ENCODE measurements at places on chromosomes 3 and 15.

DNA sequence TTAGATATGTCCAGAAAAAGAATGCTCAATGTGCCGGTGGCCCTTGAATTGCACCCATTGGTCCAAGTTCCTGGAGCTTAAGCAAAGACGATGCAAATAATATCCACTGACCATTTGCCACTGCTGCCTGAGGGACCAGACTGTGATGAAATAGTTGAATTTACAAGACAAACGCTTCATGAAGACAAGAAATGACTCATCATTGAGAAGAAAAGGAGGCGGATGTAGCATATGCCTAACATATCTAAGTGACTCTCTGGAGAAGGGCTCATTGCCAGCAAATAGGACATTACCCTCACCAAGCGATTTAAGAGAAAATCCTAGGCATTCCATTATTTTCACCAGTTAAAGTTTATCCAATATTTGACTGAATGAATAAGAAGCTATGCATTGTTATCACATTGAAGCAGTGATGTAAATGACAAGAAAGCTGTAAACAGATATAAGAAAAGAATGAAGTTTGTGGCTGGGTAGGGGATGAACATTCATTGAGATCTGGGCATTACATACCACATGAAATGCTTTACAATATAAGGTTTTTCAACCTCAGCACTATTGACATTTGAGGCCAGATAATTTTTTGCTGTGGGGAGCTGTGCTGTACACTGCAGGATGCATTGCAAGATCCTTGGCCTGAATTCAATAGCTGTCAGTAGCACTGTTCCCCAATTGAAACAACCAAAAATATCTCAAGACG, 48.9 kb upstream of the CPNE4 start:
- DNase-seq: no peak

DNA sequence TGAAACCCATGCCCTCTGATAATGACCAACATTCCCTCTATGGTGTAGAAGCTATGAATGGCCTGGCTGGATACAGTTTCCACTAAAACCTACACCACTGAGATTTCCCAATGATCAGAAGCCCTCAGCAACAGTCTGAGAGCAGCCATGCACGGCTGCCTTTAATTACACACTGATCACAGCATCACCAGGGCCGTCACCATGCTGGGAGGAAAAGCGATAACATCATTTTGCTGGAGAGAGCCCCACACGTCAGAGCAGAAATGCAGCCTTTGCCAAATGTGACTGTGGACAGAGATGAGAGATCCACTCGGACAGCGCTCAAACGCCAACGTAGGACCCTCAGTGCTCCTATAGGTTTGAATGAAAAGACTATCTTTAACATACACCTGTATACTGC, 135.0 kb downstream of the XXYLT1 start:
- no peak for DNase-seq

DNA sequence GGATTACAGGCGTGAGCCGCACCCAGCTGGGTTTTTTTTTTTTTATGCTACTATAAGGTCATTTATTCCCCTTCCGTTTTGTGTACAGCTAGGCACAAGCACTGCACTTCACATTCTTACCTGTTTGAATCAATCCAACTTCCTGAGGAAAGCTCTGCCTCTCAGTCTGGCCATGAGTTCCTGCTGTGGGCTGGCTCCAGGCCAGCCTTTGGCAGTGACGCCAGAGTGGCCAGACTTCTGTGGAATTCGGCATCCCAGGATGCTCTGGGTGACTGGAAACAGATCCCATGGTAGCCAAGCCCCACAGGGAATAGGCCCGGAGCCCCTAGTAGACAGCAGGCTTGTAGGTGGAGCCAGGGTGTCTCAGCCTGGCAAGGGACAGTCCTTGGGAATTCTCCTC, 21.5 kb upstream of the TIMP4 start:
- no peak for DNase-seq

DNA sequence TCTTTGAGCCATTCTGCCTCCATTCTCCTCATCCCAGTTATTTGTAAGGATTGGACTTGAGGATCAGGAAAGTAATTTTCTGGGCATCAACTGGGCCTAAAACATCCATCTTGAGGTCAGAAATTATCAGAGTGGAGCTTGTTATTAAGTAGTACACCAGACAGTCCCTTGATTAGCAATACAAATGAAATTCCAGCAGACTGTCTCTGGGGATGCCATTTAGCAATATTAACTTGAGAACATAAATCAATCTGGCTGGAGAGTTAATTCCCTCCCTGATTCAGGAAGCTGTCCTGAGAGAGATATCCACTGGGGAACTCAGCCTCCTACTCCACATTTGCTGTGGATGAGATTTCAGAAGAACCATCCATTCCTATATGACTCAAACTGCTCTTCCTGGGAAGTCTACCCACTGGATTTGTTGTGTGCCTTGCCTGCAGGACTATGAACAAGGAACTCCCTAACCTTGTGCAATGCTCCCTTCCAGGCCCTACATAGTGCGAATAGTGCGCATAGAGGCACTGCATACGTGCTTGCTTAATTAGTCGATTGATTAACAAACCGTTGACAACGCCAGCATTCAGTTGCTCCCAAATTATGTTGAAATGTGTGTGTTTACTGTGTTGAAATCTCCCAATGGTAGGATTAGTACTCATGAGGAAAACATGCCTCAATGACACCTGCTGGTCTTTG, 36.1 kb upstream of the MTMR14 start:
- DNase-seq: no peak

DNA sequence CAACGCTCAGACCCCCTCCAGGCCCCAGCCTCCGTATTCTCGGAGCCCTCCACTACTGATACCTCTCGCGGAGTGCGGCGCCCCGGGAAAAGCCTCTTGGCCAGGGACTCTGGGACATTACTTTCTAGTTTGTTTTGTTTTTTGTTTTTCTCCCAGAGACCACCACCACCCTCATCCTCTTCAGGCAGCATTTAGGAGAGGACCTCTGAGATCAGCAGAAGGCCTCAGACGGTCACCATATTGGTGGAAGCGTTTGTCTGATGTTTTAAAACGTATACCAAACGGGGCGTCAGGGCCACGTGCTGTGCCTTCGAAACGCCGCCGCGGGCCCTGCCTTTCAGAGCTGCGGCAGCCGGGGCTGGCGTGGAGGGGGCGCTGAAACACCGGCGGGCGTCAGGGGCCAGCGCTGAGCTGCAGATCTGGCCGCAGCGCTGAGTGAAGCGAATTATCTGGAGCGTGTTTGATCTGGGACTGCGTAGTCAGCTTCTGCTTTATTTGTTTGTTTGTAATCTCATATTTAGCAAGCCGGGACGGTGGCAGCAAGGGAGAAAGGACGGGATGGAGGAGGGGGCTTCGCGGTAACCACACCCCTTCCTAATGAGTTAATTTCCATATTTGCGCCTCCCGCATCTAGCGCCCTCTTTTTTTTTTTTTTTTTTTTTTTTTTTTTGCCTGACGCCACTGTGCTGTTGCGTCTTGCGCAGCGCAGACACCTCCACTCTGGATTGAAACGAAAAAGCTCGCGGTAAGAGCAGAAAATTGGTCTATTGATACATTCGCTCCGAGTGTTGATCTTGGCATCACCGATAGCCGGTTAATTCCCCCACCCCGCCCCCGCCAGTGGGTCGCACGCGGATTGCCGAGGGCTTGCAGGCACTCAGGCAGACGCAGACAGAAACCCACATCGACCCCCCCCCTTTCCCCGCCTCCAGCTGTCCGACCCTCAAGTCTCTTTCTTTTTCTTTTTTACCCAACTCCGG, 14.9 kb downstream of the SOX2 start:
- DNase-seq: no peak

GRCh38 chr3:15636028-15636709, 34.6 kb downstream of the BTD start:
- DNase-seq: no peak

DNA sequence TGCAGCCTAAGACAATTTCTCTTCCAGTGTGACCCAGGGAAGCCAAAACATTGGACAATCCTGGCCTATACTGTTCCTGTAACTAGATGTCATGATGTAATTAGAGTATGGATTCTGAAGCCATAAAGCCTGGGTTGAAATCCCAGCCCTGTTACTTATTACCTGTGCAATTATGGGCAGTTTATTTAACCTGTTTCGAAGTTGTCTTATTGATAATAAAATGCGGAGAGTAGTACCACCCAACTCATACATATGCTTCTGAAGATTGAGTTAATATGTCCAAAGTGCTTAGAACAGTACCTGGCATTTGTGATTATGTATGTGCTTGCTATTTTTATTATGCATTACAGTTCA, 30.1 kb downstream of the PPP4R2 start:
- no peak for DNase-seq

DNA sequence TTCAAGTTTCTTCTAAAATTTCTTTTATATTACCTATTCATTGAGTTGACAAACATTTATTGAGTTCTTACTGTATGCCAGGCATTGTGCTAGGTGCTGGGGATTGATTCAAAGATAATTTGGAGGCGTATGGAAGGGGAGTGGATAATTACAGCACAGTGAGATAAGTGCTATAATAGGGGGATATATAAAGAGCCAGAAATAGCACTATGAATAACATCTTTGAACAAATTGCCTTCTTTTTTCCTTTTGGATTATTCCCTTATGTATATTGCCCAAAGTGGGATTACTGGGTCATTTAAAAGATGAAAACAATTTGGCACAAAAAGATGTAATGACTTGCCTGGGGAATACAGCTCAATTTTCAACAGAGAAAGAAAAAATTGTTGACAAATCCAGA, 64.6 kb downstream of the LPP start:
- no peak for DNase-seq
